Occipital lobe (tissue), 3 donors: ENCODE measurements at places on chromosomes 1 and 21.

DNA sequence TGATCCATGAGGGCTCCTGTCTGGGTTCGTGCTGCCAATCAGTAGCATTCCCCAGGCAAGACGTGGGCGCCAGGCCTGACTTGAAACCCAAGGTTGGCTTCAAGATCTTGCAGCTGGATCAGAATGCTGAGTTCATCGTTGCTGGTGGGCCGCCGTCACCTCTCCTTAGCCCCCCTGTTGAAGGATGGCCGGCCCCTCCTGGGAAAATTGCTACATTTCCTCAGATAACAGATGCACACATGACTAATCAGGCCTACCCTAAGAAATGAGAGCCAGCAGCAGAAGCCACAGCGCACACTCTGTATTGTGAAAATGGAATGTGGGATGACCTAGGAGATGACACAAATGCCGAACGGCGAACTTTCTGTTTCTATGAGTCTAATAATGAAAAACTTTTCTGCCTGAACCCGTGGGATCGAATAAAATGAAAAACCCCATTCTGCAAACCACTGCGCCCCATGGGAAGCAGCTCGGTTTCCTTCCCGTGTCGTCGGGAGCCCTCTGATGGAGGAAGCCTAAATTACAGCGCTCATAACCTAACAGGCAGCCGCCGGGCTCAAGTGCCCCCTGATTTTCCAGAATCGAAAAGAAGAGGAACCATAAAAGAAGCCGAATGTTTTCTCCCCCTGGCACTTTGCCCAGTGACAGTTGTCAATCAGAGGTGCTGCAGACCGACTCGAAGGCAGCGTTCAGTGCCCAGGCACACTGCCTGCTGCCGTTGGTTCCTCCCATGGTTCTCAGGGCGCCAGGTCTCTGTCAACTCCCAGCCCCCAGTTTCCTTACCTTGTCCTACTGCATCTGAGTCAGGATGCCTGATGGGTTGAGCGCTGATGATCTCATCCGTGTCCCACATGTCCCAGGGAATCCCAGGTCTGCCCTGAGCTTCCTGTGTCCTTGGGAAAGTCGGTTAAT lies 38.2 kb upstream of the H6PD start:
- DNase-seq, result peak; percentile 48

GRCh38 chr1:225257081-225257480 lies 170.8 kb downstream of the LBR start:
- no peak for DNase-seq

- DNase-seq, result no peak
Observed at GRCh38 chr1:2533365-2533764, 3.3 kb upstream of the HES5 start.

GRCh38 chr1:209265301-209265700 lies 318.2 kb upstream of the CAMK1G start:
- no peak for DNase-seq

DNA sequence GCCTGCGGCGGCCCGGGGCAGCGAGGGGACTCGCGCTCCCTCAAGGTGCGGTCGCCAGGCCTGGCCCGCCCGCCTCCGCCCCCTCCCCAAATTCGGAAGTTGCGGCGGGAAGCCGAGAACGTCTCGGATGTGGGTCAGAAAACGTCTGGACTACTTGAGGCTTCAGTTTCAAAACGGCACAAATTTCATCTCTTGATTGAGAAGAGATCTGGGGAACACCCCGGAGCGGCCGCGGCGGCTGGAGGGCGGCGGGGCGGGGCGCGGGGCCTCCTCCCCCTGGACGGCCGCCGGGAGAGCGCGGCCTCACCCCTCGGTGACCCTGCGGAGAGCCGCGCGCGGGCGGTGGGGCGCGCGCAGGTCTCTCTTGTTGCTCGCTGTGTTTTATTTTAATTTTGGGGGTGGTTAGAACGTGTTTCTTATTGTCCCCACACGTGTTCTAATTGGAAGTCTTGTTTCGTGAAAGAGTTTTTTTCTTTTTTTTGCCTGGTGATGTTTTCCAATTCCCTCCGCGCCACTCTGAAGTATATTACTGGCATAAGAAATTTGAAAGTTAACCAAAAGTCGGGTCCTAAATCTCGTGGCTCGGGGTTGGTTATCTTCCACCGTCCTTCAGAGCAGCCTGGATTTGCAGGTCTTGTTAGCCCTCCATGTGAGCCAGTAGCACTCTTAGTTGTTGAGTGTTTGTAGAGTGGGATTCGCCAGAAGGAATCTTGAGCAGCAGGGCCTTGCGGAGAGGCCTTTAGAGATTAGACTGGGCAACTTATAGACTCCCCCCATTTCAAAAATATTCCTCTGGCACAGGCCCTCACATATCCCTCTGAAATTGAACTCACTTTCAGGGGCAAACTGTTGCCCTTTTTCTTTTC lies 749 bp downstream of the PCBP3 start:
- no peak for DNase-seq

DNA sequence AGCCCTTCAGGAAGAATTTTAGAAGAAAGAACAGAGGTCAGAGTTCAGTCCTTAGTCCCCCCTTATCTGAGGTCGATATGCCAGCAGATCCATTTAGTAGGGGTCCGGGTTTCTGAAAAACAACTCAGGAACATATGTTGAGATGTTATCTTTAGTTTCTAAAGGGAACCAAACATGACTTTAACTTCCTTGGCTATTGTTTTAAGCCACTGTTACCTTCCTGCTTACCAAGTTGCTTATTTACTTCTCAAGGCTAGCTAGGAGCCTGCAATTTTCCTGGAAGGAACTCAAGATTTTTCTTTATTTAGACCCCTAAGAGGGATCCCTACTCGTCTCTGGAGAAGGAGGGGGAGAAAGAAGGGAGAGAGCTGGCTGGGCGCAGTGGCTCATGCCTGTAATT lies 54.3 kb downstream of the KCNC4 start:
- no peak for DNase-seq

- no peak for DNase-seq
Observed at GRCh38 chr1:9133870-9134585, 5.1 kb upstream of the GPR157 start.

DNA sequence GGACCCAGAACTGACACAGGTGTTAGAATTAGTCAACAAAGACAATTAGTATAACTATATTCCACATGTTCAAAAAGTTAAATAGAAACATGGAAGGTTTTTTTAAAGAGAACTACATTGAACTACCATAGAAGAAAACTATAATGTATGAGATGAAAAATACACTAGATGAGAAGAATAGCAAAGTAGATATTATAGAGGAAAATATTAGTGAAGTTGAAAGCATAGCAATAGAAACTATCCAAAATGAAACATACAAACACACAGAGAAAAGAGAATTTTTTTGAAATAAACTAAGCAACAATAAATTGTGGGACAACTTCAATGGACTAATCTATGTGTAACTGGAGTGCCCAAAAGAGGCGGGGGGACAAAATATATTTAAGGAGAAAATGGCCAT lies 8.0 kb upstream of the HEATR1 start:
- DNase-seq, result no peak

DNA sequence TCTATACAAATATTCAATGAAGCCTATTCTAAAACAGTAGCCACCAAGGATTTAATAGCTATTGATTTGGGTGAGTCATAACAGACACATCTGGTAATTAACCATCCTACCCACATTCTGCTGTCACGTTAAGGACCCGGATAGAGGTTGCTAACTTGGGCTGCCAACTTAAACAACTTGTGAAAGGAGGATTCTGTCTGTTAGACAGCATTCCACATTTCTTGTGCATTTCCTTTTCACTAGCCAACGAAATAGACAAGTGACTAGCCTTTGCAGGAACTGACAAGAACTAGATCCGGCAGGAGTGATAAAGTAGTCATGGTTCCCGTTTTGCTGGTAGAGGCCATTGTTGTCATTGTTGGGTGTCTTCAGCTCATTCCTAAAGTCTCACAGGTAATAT lies 9.5 kb downstream of the DSCAM start:
- DNase-seq, result no peak

DNA sequence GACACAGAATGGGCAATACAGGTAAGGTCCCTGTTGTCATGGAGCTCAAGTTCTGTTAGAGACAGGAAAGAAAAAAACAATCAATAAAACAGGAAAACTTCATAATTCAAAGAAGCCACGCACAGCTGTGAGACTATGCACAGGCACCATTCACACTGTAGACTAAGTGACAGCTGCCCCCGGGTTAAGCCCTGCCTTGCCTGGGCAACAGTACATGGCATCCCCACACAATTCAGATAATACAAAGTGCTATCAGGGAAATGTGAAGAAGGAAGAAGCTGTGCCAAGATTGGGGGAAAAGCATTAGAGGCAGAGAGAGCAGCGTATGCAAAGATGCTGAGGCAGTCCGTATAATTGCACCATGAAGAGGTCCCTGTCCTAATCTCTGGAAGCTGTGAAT lies 9.0 kb upstream of the KCNE2 start:
- DNase-seq, result no peak

GRCh38 chr1:215911406-215911968 lies 344.4 kb downstream of the KCTD3 start:
- no peak for DNase-seq

DNA sequence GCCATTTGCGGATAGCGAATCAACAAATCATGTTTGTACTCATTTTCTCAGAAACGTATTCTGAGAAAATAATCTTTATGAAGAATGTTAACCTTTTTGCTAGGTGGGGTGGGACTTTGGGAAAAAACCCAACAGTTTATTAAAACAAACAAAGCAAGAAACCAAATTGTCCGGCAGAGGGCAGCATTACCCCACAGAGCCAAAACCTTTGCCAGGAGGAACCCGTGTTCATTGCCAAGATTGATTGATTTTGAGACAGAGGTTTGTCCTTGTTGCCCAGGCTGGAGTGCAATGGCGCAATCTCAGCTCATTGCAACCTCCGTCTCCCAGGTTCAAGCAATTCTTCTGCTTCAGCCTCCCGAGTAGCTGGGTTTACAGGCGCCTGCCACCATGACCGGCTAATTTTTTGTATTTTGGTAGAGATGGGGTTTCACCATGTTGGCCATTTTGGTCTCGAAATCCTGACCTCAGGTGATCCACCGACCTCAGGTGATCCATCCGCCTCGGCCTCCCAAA lies 70.8 kb upstream of the RHOU start:
- DNase-seq, result peak; percentile 50

DNA sequence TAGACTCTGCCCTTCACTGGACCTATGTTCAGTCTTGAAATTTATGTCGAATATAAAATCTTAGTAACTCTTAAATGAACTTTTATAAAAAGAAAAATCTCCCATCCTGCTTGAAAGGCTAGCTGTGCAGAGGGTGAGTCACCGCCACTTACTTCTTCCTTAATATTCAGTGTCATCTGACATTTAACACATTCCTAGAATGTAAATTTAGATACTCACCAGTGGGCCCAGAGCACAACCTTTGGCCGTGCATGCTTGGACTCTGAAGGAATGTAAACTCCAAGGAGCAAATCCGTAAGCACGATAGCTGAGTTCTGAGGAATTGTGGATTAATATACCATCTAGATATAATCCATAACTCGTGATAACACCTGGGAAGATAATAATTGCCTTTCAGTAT lies 403.3 kb downstream of the KCTD3 start:
- no peak for DNase-seq

- DNase-seq, result no peak
Observed at GRCh38 chr1:169127305-169127704, 20.8 kb downstream of the ATP1B1 start.

DNA sequence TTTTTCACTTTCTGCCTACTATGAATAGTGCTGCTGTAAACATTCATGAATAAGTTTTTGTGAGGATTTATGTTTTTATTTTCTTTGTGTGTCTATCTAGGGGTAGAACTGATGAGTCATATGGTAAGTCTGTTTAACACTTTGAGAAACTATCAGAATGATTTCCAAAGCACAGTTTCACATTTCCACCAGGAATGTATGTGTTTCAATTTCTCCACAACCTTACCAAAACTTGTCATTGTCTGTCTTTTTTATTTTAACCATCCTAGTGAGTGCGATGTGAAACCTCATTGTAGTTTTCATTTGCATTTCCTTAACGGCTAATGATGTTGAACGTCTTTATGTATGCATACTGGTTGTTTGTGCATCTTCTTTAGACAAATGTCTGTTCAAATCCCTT lies 23.5 kb downstream of the RNASEL start:
- no peak for DNase-seq

GRCh38 chr1:78322928-78323680 lies 167.7 kb upstream of the PTGFR start:
- no peak for DNase-seq

DNA sequence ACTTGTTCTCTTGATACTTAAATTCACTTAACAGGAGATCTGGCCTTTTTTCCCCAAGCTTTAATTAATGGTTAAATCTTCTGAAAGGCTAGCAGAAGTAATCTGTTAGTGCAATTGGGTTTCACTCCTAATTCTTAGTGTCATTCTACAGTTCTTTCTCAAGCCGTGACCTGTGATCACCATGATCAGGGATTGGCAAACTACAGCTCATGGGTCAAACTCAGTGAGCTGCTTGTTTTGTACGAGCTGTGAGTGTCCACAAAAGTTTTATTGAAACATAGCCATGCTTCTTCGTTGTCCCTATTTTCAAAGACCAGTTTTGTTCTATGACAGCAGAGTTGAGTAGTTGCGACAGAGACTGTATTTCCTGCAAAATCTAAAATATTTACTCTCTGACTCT lies 109.4 kb upstream of the KCNJ15 start:
- DNase-seq, result no peak

GRCh38 chr1:106022312-106022902 lies 1034.1 kb upstream of the PRMT6 start:
- DNase-seq, result no peak
